ENCODE measurements at places on chromosomes 1 and 21. TPM values are rescaled to one million over a fixed set of nuclear protein-coding genes. Genes with fewer than 3 reads are reported as not detected.

DNA sequence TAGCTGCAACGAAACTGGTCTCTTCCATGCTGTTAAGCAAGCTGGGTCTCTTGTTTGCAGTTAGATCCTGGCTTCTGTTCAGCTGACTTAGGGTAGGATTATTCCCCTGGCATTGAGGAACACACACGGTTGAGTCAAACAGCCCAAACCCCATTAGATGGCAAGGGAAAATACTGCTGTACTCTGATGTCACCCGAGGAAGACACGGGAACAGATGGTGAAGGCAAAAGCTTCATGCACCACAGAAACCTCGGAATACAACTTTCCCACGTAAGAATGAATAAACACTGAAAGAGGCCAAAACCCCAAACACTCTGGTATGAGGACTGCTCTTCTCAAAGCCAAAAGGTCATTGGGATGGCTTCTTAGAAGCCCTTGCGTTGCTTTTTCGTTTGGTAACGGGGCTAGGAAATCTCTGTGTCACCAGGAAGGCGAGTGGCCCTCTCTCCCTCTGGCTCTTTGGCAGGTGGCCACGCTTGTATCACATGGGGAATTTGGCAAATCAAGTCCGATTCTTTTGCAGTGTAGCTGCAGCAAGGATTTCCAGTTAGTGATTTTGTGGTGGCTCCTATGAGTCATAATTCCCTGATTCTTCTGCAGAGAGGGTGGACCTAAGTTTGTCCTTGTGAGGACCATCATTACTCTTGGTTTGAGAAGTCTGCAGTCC, 16.7 kb upstream of the LYST start:
- peaks cover 14% of the 10 kb centered on the region for H3K4me1 ChIP-seq
- no peak for DNase-seq

DNA sequence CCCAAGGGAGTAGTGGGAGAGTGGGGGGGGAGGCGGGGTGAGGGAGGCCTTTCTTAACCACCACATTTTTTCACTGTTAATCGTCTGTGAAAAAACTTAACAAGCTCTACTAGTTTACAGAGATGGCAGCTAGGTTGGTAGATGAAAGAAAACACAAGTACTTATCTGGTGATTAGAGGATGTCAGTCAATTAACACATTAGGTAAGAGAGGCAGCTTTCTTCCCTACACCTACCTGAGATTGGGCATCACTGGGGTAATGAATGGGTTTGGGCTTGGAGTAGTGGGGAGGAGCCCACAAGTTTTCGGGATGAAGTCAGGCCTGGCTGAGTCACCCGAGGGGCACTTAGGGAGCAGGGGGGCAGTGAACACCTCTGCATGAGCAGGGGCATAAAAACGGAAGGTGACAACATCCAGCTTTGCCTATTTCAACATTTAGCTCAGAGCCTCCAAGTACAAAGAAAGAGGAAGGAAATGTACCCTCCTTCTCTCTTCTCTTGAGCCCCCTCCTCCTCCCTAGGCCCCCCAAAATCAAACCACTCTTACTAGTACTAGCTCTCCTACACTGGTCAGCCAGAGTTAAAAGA, 2.5 kb downstream of the LBR start:
- no peaks in the 10 kb centered on the region for H3K27me3 ChIP-seq
- peak overlapping the region; percentile 92 for H3K4me3 ChIP-seq
- DNase-seq, result no peak
- peaks cover 1% of the 10 kb centered on the region for H3K36me3 ChIP-seq

DNA sequence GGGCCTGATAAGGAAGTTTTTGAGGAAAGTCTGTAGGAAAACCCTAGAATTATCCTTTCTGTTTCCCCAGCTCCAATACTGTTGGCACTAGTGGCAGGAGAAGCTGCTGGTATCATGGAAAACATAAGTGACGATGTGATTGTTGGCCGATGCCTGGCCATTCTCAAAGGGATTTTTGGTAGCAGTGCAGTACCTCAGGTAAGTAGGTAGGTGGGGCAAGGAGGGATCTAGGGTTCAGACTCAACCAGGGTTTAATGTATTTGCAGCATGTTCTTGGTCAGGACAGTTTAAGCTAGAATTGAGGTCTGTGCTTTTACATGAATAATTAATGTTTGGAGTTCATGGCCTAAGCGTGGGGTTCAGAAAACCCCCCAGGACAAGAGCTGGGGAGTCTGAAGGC, 62.1 kb downstream of the KDM1A start:
- no peak for DNase-seq
- H3K4me1 ChIP-seq, result no peaks in the 10 kb centered on the region
- H3K27ac ChIP-seq, result peak overlapping the region; percentile 70

- H3K27me3 ChIP-seq, result no peaks in the 10 kb centered on the region
- no peak for DNase-seq
- H3K4me1 ChIP-seq, result peaks cover 10% of the 10 kb centered on the region
Measured at GRCh38 chr1:109634771-109635750, 15.4 kb downstream of the AMPD2 start.

DNA sequence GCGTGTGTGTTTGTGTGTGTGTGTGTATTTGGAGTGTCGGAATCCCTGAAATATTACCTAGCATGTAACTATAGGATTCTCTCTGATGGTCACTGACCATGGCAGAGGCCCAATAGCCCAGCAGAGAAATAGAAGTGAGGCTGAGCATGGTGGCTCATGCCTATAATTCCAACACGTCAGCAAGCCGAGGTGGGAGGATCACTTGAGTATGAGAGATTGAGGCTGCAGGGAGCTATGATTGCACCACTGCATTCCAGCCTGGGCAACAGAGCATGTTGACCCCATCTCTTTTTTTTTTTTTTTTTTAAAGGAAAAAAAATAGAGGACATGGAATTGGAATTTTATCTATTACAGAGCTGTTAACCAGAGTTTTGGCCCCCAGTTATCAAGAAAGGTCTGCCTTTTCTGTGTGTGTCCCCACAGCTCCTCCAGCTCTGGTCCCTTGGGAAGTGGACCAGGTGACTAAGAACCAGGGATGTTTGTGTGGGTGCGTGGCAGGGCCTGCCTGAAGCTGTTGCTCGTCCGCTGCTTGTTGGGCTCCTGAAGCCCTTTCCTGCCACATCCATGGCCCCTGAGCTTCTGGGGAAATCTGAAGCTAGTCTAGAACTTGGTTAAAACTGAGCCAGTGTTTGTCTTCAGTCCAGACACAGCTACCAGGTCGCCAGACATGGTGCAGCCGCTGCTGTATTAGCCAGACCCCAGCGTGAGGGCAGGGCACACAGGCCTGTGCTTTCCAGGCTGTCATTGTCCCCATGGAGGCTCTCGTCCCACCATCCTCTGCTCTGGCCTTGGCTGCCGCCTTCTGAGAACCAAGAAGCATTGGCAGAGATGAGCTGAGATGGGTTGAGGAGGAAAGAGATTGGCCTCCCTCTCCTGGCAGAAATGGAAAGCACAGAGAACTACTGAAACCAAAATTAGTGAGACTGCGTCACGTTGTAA, 25.5 kb downstream of the CAPN9 start:
- H3K4me1 ChIP-seq, result peaks cover 6% of the 10 kb centered on the region
- no peaks in the 10 kb centered on the region for H3K36me3 ChIP-seq
- H3K4me3 ChIP-seq, result no peak overlapping the region
- peak overlapping the region; percentile 87 for H3K27ac ChIP-seq
- H3K27me3 ChIP-seq, result no peaks in the 10 kb centered on the region

- H3K27ac ChIP-seq, result no peak overlapping the region
- peaks cover 1% of the 10 kb centered on the region for H3K4me1 ChIP-seq
- no peaks in the 10 kb centered on the region for H3K36me3 ChIP-seq
- no peak overlapping the region for H3K4me3 ChIP-seq
Measured at GRCh38 chr1:13505020-13505419, 8.8 kb downstream of the LRRC38 start.

DNA sequence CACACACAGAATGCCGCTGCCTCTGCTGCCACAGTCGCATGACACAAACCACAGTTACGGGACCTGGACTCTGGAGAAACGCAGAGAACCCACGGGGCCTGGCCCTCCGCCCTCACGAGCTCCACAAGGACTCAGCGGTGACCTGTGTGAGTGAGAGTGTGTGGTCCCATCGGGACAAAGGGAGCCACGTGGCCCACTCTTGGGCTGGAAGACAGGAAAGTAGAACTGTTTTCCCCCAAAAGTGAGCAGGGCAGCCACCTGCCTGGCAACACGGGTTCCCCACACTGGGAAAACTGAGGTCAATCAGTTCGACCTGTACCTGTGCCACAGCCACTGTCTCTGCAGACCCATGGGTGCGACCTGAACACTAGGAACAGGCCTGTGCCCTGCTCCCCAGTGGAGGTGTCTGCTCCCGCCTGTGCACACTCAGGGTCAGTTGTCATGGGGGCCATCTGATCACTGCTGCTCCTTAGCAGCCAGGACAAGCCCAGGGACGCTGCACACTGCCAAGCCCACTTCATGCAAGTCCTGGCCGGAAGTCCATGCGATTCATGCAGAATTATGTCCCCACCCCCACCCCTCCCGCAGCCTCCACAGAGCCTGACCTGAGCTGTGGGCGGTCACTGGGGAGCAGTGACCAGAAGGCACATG, 54.4 kb upstream of the ADARB1 start:
- H3K27ac ChIP-seq, result no peak overlapping the region
- H3K36me3 ChIP-seq, result no peaks in the 10 kb centered on the region
- peak; percentile 8 for DNase-seq
- peaks cover 41% of the 10 kb centered on the region for H3K27me3 ChIP-seq
- peaks cover 13% of the 10 kb centered on the region for H3K4me1 ChIP-seq
- H3K4me3 ChIP-seq, result no peak overlapping the region

Gene TBX15
- not detected for total RNA-seq

Gene FCAMR
- total RNA-seq, result not detected

Gene DNM3
- 1.1 TPM for total RNA-seq

Gene RIPK4
- total RNA-seq, result 30.1 TPM

Gene UBXN10
- 2.8 TPM for total RNA-seq

Gene PTPN14
- 43.3 TPM for total RNA-seq
